ENCODE measurements at places on chromosomes 12 and 14. TPM values are rescaled to one million over a fixed set of nuclear protein-coding genes. Genes with fewer than 3 reads are reported as not detected.

DNA sequence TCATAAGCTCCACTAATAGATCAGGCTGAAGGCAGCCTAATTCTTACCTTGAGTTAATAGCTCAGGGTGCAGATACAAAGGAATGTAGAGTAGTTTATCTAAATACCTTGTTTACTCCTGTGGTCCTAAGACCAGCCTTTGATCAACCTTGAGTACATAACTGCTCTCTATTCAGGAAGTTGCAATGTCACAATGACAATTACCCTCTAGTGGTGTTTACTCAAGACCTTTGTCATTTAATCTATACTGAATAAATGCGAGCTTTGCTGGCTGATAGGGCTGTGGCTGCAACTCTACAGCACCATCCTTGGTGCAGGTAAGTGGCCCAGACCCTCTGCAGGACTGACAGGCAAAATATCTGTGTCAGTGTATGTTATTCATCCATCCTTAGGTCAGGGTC, 282.7 kb downstream of the ATXN7L3B start:
- DNase-seq: no peak

- peak; percentile 34 for DNase-seq
Observed at GRCh38 chr12:46523863-46524770, 151.5 kb upstream of the SLC38A2 start.

- DNase-seq: no peak
Observed at GRCh38 chr12:2291947-2292346, 239.2 kb downstream of the CACNA1C start.

DNA sequence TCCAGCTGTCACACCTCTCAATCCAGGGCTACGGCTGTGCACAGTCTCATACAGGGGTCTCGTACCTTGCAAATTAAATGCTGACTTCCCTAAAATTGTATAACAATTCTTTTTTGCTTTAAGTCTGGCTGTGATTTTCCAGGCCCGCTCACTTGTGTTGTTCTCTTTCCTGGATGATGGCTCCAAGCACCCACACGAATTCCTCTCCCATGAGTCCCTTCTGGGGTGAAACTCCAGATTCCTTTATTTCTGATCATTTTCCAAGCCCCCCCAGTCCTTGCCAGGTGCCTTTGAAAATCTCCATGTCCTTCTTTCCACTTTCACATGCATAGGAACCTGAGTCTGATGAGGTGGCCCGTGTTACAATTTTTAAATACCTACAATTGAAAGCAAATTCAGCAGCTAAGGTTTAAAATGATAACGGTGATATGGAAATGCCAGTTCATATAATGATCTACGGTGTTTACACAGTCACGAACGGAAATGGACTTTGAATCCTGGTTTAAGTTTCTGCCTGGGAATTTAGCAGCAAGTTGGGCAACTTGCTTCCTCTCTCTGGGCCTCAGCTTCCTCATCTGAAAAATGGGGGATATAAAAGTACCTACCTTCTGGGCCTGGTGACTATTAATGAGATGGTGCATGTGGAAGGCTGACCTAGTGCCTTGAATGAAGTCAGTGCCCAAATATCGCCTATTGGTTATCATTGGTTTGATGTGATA, 85.5 kb downstream of the STAB2 start:
- DNase-seq: no peak

- no peak for DNase-seq
Observed at GRCh38 chr12:108627134-108627920, 6.4 kb downstream of the SELPLG start.

- DNase-seq: no peak
Observed at GRCh38 chr12:8819666-8819980, 2.8 kb upstream of the A2ML1 start.

GRCh38 chr12:106750524-106750923, 24.0 kb upstream of the RIC8B start:
- DNase-seq: no peak

- DNase-seq: no peak
Observed at GRCh38 chr14:22530127-22530526, 58.9 kb downstream of the DAD1 start.

- DNase-seq: no peak
Observed at GRCh38 chr14:104600141-104600643, 4.4 kb downstream of the TMEM179 start.

DNA sequence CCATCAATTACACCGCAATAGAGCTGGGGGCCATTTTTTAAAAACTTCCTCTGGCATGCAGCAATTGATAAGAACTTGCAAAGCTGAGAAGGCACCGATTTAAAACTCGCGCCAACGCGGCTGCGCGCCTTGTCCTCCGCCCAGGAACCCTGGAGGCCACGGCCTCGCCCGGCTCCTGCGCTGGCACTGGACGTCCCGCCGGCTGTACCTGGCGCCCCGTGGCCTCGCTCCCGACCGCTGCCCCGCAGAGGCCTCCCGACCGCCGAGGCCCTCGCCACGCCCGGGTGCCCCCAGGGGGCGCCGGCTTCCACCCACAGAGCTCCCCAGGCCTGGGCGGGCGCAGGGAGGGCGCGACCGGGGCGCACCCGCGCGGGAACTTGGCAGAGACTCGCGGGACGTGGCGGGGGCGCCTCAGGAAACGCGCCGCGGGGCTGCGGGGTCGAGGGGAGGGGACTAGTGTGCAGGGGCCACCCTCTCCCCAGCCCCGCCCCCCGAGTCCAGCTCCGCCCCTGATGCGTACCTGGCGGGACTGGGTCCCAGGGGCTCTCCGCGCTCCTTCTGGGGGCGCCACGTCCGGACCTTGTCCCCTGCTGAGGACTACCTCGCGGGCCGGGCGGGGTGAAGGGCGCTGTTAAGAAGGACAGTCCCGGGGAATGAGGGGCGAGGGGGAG, 65.7 kb downstream of the TNFAIP2 start:
- peak; percentile 60 for DNase-seq

DNA sequence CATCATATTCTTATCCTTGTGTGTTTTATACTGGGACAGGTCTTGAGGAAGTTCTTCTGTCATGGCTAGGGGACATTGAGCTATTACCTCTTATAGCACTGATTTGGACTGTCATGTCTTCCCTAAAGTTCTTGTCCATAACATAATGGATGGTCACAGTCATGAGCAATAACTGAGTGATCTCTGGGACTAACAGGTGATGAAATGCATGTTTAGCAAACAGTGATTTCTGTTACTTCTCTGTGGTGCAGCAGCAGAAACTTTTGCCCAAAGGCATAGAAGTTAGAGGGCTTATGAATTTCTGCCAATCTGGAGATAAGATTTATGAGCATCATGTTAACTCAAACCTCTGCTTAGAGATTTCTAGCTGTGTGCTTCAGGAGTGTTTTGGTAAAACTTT, 5.9 kb downstream of the ADIPOR2 start:
- no peak for DNase-seq

DNA sequence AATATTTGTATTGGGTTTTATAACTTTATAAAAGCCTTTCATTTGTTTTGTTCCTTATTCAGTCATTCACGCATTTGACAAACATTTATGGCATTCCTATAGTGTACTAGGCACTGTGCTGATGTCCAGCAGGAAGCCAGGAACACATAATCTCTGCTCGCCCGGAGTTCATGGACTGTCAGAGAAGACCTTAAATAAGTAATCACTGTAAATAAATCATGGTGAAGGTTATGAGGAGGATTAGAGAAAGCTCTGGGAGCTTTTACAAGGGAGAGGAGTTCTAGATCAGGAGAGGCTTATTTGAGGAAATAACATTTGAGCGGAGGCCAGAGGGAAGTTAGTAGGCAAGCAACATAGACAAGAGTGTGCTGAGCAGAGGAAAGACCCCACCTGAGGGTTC, 1.4 kb upstream of the RDH11 start:
- DNase-seq: no peak

DNA sequence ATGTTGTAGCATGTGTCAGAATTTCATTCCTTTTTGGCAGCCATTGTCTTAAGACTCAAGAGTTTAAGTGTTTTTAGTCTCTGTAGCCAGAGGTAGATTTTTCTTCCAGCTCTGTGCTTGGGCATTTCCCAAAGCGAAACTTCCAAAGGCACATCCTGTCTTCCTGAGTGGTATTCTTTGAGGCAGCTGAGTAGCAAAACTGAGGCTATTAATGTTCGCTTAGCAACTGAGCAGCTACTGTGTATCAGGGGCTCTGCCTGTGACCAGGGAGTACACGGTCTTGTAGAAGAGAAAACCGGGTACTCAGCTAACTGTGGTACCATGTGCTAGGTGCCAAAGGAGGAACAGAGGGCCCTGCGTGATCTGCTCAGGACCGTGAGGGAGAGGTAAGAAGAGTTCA, 52.0 kb downstream of the ETV6 start:
- DNase-seq: no peak

GRCh38 chr12:106234449-106234848, 13.4 kb downstream of the CKAP4 start:
- DNase-seq: no peak

GRCh38 chr12:12210983-12211382, 55.9 kb downstream of the LRP6 start:
- no peak for DNase-seq

DNA sequence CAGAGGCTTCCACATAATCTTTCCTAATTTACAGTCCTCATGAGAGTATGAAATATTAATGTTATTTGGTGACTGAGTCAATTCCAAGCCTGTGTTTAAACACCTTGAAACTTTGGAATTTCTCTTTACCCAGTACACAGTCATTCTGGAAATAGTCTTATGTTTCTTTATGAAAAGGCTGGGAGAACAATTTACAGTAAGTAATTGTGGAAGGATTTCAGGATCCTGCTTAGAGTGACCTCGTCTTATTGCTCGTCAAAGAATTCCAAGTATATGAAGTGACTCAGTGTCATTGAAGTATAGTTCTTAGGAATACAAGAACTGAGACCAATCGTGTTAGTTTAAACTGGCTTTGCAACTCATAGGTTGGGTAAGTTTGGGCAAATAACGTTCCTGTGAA, 634.2 kb downstream of the SLC16A7 start:
- DNase-seq: no peak

- no peak for DNase-seq
Observed at GRCh38 chr12:65673156-65673690, 151.1 kb upstream of the HMGA2 start.

DNA sequence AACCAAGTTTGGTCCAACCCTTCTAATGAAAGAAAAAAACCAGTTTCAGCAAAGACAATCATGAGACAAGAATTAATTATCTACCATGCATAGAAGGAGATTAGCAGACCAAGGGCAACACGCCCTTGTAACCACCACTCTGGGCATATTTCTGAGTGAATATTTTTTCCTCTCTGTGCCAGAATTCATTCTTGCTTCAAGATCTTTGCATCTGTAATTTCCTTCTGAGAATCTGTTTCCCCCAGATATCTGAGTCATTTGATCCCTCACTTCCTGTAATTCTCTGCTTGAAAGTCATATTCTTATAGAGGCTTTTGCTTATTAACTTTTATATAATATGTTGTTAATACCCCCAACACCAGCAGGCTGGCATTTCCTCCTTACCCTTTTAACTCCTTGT, 243.7 kb downstream of the SLC16A7 start:
- no peak for DNase-seq

GRCh38 chr12:28535216-28535615, 345.0 kb downstream of the CCDC91 start:
- DNase-seq: no peak

DNA sequence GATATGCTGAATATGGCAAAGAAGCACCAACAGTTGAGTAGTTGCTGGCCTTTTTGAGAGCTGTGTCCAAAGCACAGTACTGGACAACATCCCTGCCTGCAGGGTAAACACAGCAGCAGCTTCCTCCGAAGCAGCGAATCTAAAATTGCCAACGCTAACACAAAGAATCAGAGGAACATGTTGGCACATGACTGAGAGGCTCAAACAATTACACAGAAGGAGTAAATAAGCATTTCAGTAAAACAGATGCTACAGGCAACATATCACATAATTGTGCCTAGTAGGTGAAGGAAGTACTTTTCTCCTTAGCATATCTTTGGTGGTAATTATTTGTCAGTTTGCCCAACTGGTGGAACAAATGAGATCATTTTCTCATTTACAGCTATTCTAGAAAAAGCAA, 52.1 kb downstream of the KICS2 start:
- no peak for DNase-seq

- no peak for DNase-seq
Observed at GRCh38 chr12:45051572-45052125, 750 bp upstream of the DBX2 start.

GRCh38 chr12:55631733-55632132, 5.0 kb upstream of the OR10P1 start:
- no peak for DNase-seq

DNA sequence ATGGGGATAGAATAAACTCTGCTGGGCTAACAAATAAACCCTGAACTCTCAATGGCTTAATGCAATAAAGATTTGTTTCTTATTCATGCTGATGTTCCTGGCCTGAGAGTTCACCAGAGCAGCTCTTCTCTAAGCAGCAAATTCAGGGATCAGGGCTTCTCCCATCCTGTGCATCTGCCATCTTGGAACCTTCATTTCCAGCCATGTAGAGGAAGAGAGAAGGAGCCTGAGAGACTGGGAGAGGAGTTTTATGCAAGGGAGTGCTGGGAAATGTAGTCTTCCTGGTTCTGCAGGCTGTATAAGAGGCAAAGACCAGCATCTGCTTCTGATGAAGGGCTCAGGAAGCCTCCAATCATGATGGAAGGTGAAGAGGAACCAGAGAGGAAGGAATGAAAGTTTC, 20.6 kb upstream of the APOLD1 start:
- DNase-seq: no peak

DNA sequence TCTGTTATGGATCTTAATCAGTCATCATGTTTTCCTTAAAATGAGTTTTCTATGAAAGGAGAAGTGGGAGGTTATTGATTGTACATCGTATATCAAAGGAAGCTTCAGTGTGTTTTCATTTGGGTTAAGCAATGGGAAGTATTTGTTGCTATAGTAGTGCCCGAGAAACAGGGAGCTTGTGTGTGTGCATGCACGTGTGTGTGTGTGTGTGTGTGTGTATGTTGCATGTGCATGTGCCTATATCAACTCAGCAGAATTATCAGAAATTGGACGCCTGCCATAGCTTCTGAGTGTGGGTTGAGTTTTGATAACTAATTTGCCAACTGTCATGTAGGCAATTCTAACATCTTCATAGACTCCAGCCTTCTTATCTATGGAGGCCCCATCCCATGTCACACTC, 246.1 kb upstream of the CRY1 start:
- DNase-seq: no peak

Gene PRMT5
- total RNA-seq: 73.1 TPM

Gene ASB2
- 11.8 TPM for total RNA-seq

Gene CLMN
- 17.7 TPM for total RNA-seq

Gene HCAR2
- not detected for total RNA-seq

Gene TCL1B
- 0.28 TPM for total RNA-seq

Gene DACT1
- 5.9 TPM for total RNA-seq

Gene GOLGA5
- 63.0 TPM for total RNA-seq

Gene NAV3
- 7.2 TPM for total RNA-seq

Gene OAS1
- 19.8 TPM for total RNA-seq

Gene LYZ
- 7.4 TPM for total RNA-seq

Gene NUBPL
- total RNA-seq: 31.5 TPM
